ENCODE measurements at places on chromosomes 2 and 18.

- DNase-seq: no peak
Observed at GRCh38 chr2:29580223-29580622, 341.2 kb downstream of the ALK start.

DNA sequence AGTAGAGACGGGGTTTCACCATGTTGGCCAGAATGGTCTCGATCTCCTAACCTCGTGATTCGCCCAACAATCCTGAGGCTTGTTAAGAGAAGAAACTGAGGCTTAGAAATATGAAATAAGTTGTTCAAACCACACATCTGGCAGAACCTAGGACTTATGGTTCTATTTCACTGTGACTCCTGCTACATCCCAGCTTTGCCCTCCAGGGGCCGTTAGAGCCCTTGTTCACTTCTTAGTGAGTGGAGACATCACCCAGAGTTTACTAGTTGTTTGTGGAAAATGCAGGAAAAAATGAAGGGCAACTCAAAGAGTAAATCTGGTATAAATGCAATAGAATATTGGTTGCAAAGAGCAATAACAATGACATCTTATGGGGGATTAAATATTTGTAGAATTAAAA is 43.9 kb downstream of the MARCHF4 start:
- DNase-seq: no peak

GRCh38 chr18:58392324-58393000 is 236.4 kb downstream of the ALPK2 start:
- no peak for DNase-seq

- no peak for DNase-seq
Observed at GRCh38 chr18:67525328-67526099, 9.0 kb upstream of the DSEL start.

- no peak for DNase-seq
Observed at GRCh38 chr2:46161911-46162310, 135.3 kb upstream of the EPAS1 start.

DNA sequence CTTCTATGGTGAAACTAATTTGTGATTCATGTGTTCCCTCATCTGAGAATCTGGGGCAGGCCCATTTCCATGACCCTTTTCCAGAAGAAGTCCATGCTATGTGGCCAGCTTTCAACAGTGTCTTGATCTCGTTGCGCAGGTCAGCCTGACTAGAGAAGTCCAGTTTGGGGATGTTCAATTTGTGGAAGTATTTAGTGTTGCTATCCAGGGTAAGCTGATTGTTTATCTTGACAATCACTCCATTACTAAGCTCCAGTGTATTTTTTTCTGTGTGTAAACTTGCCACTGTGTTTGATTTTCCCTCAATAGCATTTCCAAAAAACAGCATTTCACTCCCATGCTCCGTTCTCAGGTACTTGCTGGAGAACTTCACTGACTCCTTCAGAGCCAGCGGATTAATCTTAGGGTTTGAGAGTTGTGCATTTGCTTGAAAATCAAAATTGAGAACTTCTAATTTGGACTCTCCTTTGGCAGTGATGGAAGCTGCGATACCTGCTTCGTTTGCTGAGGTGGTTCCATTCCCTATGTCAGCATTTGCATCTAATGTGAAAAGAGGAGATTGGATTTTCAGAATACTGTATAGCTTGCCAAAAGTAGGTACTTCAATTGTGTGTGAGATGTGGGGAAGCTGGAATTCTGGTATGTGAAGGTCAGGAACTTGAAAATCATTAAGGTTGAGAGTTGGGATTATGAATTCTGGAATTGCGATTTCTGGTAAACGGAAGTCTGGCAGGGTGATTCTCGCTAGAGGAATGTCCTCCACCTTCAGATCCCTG is 35.7 kb downstream of the APOB start:
- no peak for DNase-seq

- no peak for DNase-seq
Observed at GRCh38 chr2:195537811-195538210, 119.2 kb upstream of the SLC39A10 start.

GRCh38 chr2:198162276-198162675 is 357.9 kb downstream of the PLCL1 start:
- DNase-seq: no peak

DNA sequence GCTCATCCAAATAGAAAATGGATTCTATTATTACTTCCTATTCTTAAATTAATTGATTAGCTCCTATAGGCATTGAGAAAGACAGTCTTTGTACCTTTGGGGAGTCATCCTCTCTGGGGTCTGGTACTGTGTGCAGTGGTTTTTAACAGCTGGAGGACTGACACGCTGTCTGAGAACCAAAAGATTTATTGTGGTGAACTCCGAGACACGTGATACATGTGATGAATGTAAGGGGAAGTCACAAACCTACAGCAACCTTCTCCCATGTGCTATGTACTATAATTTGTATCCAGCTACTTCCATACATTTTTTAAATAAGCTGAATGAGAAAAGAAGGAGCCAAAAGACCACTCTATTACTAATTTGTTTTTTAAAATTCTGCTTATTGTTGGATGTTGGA is 133.7 kb downstream of the GALNT3 start:
- DNase-seq: peak; percentile 7

DNA sequence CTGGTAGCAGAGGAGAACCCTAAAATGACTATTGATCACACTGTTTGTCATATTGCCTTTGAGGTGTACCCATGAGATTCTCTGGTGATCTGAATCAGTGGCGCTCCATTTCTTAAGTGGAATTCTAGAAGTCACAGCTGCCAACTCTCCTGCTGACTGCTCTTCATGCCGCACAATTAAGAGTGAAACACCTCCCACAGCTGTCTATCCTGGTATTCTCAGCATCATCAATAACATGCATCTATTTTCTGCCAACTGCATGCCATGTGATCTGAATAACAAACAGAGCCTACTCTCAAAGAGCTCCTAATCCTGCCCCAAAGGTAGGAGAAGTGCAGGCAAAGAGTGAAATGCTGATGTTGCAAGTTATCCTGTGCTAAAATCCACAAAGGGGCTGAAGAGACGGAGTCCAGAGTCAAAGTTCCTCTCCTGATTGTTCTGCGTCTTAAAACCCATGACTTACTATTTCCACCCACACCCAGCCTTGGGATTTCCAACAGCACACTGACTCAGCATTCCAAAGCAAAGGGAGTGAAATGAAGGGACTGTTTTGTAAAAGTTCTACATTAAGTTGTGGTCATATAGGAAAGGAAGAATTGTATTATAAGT is 13.7 kb upstream of the DAPL1 start:
- no peak for DNase-seq

GRCh38 chr2:124975224-124975623 is 950.1 kb downstream of the CNTNAP5 start:
- no peak for DNase-seq

GRCh38 chr2:180722551-180723239 is 257.7 kb upstream of the UBE2E3 start:
- DNase-seq: no peak

GRCh38 chr2:108418416-108418815 is 30.6 kb upstream of the GCC2 start:
- no peak for DNase-seq

DNA sequence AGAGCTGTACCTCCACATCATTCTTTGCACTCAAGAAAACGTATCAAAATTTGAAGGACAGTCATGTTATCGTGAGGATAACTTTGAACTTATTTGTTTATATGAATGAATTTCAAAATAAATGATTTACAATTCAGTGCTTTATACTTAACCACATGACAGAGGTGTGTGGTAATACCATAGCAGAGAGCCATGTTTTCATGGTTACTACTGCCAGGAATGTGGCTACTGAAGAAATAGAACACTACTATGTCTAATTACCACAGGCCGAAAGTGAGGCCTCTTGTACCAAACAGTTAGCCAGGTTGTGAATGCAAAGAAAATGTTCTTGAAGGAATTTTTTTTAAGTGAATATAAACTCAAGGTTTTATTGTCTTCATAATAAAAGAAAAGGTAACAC is 49.2 kb downstream of the AAK1 start:
- no peak for DNase-seq

DNA sequence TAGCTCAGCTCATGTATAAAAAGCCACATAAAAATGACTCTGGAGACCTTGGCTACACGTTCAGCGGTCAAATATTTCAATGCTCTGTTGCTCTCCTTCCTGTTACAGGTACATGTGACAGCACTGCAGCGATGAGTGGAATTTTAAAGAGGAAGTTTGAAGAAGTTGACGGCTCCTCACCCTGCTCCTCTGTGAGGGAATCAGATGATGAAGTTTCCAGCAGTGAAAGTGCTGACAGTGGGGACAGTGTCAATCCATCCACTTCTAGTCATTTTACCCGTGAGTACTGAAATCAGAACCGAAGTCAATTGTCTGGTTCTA is 125.4 kb downstream of the CSRNP3 start:
- peak; percentile 21 for DNase-seq

Data from GM13977 (cell line).